Memory B cell (primary cell): ENCODE measurements at places on chromosomes 4 and X.

DNA sequence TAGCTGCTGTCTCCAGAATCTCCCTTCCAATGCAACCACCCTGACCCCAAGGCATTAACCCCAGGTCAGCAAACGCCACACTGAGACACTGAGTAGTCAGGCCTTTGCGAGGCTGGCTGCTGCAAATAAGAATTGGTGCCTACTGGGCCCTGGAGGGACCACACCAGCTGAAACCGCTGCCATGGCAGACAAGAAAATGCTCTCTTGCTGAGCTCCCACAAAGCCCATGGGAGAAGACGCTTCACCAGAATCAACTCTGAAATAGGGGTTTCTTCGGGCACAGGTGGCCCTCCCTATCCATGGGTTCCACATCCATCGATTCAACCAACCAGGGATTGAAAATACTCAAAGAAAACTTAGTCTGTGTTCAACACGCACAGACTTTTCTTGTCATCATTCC lies 26.7 kb upstream of the CRMP1 start:
- H3K4me1 ChIP-seq: no peaks in the 10 kb centered on the region
- H3K27me3 ChIP-seq: peaks cover 9% of the 10 kb centered on the region
- H3K4me3 ChIP-seq: no peak overlapping the region
- no peak for DNase-seq
- H3K27ac ChIP-seq: no peak overlapping the region

GRCh38 chr4:139455126-139455538 lies 1.2 kb downstream of the RAB33B start:
- H3K4me1 ChIP-seq: peaks cover 50% of the 10 kb centered on the region
- no peaks in the 10 kb centered on the region for H3K27me3 ChIP-seq
- DNase-seq: no peak
- H3K36me3 ChIP-seq: peaks cover 14% of the 10 kb centered on the region
- H3K27ac ChIP-seq: peak overlapping the region; percentile 99

DNA sequence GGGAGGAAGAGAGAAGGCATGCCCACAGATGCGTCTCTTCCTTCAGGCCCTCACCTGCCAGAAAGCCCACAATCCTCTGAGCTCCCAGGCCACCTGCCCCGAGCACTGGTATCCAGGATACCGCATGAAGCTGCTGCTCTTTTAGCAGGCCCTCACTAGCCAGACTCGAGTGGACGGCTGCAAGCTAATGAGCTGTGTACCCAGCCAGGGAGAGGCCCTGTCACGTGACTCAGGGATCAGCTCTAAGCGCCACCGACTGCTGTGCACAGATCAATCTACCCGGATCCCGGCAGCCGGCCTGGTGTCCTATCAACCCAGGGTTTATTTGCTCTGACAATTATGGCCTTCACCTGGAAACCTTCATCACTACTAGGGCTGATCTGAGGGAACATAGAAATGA lies 39.0 kb downstream of the BCOR start:
- H3K4me3 ChIP-seq: no peak overlapping the region
- no peaks in the 10 kb centered on the region for H3K27me3 ChIP-seq
- H3K36me3 ChIP-seq: peaks cover 26% of the 10 kb centered on the region
- H3K27ac ChIP-seq: no peak overlapping the region
- DNase-seq: no peak

GRCh38 chr4:83785891-83786290 lies 250.0 kb downstream of the GPAT3 start:
- no peak overlapping the region for H3K4me3 ChIP-seq
- H3K4me1 ChIP-seq: no peaks in the 10 kb centered on the region
- no peaks in the 10 kb centered on the region for H3K36me3 ChIP-seq
- DNase-seq: no peak

GRCh38 chrX:69551421-69552009 lies 47.4 kb downstream of the NALF2 start:
- no peak overlapping the region for H3K4me3 ChIP-seq
- no peaks in the 10 kb centered on the region for H3K27me3 ChIP-seq
- no peaks in the 10 kb centered on the region for H3K36me3 ChIP-seq
- H3K27ac ChIP-seq: no peak overlapping the region
- no peaks in the 10 kb centered on the region for H3K4me1 ChIP-seq
- DNase-seq: no peak

GRCh38 chrX:150085881-150086280 lies 147.6 kb upstream of the EOLA2 start:
- H3K36me3 ChIP-seq: no peaks in the 10 kb centered on the region
- no peak overlapping the region for H3K27ac ChIP-seq
- no peak for DNase-seq
- peaks cover 2% of the 10 kb centered on the region for H3K27me3 ChIP-seq

DNA sequence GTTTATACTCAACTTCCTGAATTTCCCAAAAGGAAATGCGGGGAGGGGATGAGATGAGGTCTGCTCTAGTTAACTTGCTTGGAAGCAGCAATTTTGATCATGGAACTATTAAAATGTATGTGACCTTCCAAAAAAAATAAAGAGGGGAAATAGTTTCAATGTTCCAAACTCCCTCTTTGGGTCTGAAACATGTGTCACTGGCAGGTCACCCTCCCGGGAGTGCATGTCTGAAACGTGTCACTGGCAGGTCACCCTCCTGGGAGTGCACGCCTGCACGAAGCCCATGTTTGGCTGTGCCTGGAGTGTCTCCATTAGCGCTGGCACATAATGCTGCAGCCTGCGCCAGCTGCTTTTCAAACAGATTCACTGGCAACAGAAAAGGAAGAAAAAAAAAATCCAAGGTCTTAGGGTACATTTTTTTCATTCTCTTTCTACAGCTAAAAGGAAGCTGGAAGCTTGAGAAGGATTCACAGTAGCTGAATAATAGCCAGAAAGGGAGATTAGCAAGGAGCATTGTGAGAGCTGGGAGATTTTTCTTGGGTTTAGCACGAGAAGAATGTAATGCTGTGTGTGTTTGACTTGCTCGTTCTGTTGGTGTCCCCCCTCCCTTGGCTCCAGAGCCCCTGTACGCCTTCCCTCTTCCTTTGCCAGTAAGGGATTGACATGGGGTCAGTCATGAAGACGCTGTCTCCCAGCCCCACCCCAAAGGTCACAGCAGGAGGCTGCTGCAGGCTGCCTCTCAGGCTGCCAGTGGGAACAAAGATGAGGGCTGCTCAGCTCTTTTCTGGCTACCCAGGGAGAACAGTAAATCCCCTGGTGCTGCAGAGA lies 39.2 kb upstream of the TLR3 start:
- no peaks in the 10 kb centered on the region for H3K4me1 ChIP-seq
- peaks cover 26% of the 10 kb centered on the region for H3K27me3 ChIP-seq
- no peak overlapping the region for H3K4me3 ChIP-seq
- no peak for DNase-seq

GRCh38 chr4:108601532-108601931 lies 18.8 kb upstream of the RPL34 start:
- peaks cover 4% of the 10 kb centered on the region for H3K36me3 ChIP-seq
- H3K27me3 ChIP-seq: no peaks in the 10 kb centered on the region
- no peak for DNase-seq
- no peak overlapping the region for H3K4me3 ChIP-seq

DNA sequence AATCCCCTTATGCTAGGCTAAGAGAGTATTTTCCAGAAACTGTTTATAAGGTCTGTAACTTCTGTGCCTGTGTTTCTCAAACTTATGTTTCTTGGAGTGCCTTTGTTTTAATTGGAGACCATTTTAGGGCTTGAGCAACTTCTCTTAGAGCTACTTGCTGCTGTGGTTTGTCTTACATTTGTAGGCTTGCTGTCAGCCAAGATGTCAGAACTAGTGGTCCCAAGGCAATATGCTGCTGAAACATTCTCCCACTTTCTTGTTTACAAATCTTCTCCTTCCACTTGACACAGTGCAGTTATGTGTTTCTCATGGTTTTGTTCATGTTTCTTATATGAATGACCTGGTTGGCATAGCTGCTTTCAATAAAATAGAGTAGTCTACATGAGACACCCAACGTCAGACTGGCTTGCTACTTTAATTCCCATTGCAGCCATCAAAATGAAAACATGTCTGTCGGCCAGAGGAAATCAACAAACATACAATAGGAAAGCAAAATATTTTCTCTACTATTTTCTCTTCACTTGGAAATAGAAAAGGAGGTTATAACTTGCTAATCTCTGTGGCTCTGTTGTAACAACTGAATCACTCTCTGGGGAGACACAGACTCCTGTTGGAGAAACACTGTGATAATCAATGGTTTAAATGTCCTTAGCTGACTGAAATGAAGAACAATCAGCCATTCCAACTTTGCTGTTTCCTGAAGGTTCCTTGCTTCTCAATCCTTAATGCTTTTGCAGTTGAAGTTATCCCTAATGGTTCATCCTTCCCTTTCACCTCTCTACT lies 426.4 kb downstream of the PDGFC start:
- no peaks in the 10 kb centered on the region for H3K36me3 ChIP-seq
- DNase-seq: no peak
- H3K4me3 ChIP-seq: no peak overlapping the region
- H3K27me3 ChIP-seq: no peaks in the 10 kb centered on the region
- no peak overlapping the region for H3K27ac ChIP-seq

GRCh38 chr4:107247738-107248137 lies 211.6 kb upstream of the DKK2 start:
- no peak for DNase-seq
- no peak overlapping the region for H3K27ac ChIP-seq
- H3K4me1 ChIP-seq: no peaks in the 10 kb centered on the region
- H3K4me3 ChIP-seq: no peak overlapping the region

GRCh38 chr4:29046781-29047180 lies 1673.4 kb upstream of the PCDH7 start:
- no peaks in the 10 kb centered on the region for H3K27me3 ChIP-seq
- H3K4me1 ChIP-seq: no peaks in the 10 kb centered on the region

DNA sequence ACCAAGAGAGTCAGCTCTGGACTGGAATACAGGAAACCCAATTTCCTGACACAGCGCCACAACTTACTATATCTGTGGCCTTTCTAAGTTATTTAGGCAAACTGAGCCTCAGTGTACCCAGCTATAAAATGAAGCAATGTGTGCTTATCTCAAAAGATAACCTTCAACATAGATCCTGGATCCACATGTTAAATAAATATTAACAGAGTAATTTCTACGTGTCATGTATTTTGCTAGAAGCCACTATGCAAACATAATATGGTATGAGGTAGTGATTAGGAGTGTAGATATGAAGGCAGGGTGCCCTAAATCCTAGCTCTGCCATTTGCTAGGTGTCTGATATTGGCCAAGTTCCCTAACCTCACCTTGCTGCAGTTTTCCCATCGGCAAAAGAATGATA lies 527.0 kb downstream of the RAB28 start:
- H3K4me1 ChIP-seq: no peaks in the 10 kb centered on the region
- H3K4me3 ChIP-seq: no peak overlapping the region
- H3K27me3 ChIP-seq: no peaks in the 10 kb centered on the region
- DNase-seq: no peak
- no peak overlapping the region for H3K27ac ChIP-seq
- no peaks in the 10 kb centered on the region for H3K36me3 ChIP-seq

DNA sequence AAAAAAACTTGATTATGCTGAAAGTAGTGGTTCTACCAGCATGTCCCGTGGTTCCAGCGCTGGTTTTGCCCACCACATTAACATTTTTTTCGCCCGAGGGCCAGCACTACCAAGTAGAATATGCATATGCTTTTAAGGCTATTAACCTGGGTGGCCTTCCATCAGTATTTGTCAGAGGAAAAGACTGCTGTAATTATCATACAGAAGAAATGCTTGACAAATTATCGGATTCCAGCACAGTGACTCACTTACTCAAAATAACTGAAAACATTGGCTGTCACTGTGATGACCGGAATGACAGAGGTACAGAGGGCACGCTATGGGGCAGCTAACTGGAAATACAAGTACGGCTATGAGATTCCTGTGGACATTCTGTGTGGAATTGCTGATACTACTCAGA lies 34.6 kb downstream of the PRPS2 start:
- H3K4me1 ChIP-seq: peaks cover 7% of the 10 kb centered on the region
- no peak for DNase-seq
- H3K27ac ChIP-seq: no peak overlapping the region
- no peaks in the 10 kb centered on the region for H3K27me3 ChIP-seq
- no peak overlapping the region for H3K4me3 ChIP-seq

DNA sequence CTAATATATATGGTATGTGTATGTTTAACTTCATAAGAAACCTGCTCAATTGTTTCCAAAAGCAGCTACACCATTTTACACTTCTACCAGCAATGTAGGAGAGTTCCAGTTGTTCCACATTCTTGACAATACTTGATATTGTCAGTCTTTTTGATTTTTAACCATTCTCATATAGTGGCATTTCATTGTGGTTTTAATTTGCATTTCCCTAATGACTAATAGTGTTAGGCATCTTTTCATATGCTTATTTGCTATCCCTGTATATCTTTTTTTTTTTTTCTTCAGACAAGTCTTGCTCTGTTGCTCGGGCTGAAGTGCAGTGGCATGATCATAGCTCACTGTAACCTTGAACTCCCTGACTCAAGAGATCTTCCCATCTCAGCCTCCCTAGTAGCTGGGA lies 58.2 kb upstream of the TRIM2 start:
- DNase-seq: no peak
- no peak overlapping the region for H3K27ac ChIP-seq
- no peaks in the 10 kb centered on the region for H3K36me3 ChIP-seq
- H3K4me1 ChIP-seq: peaks cover 2% of the 10 kb centered on the region
- H3K4me3 ChIP-seq: no peak overlapping the region

- peaks cover 3% of the 10 kb centered on the region for H3K27me3 ChIP-seq
- no peaks in the 10 kb centered on the region for H3K4me1 ChIP-seq
- H3K4me3 ChIP-seq: no peak overlapping the region
- no peak for DNase-seq
- no peak overlapping the region for H3K27ac ChIP-seq
Measured at GRCh38 chrX:40325161-40325560, 227.4 kb upstream of the BCOR start.

DNA sequence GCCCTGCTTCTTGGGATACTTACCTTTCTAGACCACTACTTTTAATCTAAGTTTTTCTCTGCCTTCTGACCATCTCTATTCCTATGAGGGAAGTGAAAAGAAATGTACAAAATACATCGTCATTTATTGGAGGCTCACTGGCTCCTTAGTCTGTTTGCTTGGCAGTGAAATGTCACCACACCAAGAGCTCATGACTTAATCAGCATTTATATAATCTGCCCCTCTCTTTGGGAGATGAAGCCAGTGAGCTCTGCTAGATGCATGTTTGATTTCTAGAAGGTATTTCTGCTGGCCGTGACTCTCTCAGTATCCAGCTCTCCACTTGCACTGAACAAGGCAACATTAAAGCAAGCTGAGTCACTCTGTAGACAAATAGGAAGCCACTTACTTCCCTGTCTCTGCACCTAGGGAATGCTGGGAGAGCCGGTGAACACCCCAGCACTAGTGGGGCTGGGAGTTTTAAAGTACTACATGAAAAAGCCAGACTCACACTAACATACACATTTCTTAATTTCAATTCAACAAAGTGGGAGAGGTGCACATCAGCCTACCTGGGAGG lies 79.1 kb downstream of the MID1IP1 start:
- H3K36me3 ChIP-seq: no peaks in the 10 kb centered on the region
- no peak for DNase-seq
- no peaks in the 10 kb centered on the region for H3K27me3 ChIP-seq
- H3K27ac ChIP-seq: peak overlapping the region; percentile 97
- H3K4me3 ChIP-seq: peak overlapping the region; percentile 64

- H3K36me3 ChIP-seq: no peaks in the 10 kb centered on the region
- H3K27me3 ChIP-seq: peaks cover 3% of the 10 kb centered on the region
- no peak overlapping the region for H3K4me3 ChIP-seq
- H3K27ac ChIP-seq: no peak overlapping the region
- DNase-seq: no peak
Measured at GRCh38 chr4:5452156-5452555, 256.2 kb downstream of the EVC2 start.

- peaks cover 25% of the 10 kb centered on the region for H3K4me1 ChIP-seq
- peak overlapping the region; percentile 97 for H3K27ac ChIP-seq
- H3K4me3 ChIP-seq: peak overlapping the region; percentile 69
- peak; percentile 46 for DNase-seq
- peaks cover 2% of the 10 kb centered on the region for H3K27me3 ChIP-seq
Measured at GRCh38 chrX:72100824-72101351, 30.8 kb downstream of the RTL5 start.
